ENCODE measurements at places on chromosomes 4 and X.

GRCh38 chr4:21447301-21448054 is 501.1 kb downstream of the KCNIP4 start:
- DNase-seq: no peak

- no peak for DNase-seq
Observed at GRCh38 chr4:158819942-158820786, 51.3 kb downstream of the FNIP2 start.

- DNase-seq: no peak
Observed at GRCh38 chrX:46967547-46967946, 55.3 kb downstream of the JADE3 start.

DNA sequence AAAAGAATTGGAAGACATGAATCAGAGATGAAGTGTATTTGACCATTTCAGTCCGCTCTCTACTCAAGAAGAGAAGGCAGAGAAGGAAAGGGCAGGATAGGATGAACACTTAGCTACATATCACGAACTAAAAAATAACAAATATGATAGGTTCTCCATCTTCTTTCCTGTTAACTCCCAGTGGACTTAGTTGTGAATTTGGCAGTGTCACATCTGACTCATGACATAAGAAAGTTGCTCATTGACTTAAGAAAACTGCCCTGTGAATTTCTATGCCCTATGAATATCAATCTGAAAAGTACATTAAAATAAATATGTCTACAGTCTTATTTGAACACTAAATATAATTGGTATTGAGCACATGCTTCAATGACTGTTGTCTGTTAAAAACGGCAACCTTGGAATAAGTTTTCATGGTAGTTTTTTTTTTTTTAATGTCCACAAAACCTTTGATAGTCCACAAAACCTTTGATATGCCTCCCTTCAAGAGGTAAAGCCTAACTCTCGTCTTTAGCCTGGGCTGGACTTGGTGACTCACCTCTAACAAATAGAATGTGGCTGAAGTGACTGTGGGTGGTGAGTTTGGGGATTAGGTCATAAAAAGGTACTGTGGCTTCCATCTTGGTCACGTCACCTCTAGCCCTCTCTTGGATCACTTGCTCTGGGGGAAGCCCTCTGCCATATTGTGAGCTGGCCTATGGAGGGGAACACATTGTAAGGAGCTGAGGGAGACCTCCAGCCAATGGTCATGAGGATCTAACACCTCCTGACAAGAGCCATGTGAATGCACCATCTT is 184.7 kb upstream of the S100G start:
- no peak for DNase-seq

GRCh38 chr4:7499661-7500060 is 64.9 kb upstream of the PSAPL1 start:
- DNase-seq: no peak

GRCh38 chr4:119632216-119632615 is 3.6 kb upstream of the PDE5A start:
- peak; percentile 68 for DNase-seq

DNA sequence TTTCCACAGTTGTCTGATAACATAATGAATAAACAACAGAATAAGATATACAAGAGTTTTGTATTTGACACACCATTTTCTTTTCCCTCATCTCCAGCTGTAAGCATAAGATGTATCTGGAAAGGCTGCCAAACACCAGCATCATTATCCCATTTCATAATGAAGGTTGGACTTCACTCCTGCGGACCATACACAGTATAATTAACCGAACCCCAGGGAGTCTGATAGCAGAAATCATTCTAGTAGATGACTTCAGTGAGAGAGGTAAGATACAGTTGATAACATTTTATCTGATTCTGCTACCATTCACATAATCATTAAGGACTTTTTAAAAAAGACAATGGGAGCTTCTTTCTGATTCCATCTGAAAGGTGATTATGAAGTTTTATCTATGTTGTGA is 535.2 kb downstream of the GALNTL6 start:
- no peak for DNase-seq

DNA sequence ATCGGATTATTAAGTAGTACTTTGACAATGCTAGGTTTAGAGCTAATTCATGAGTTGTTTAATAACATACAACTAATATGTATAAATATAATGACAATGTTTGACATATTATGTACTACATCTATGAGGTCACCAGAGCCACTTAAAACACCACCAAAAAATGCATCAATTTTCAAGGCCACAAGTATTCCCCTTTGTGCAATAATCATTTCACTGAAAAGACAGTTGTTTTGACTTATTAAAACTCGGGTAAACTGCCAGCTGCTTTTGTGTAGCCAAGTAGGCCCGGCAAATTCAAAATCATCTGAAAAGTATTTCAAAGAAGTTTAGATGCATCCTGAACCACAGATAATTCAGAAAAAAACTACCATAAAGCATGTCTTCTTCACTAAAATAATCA is 48.7 kb downstream of the CLOCK start:
- peak; percentile 23 for DNase-seq

DNA sequence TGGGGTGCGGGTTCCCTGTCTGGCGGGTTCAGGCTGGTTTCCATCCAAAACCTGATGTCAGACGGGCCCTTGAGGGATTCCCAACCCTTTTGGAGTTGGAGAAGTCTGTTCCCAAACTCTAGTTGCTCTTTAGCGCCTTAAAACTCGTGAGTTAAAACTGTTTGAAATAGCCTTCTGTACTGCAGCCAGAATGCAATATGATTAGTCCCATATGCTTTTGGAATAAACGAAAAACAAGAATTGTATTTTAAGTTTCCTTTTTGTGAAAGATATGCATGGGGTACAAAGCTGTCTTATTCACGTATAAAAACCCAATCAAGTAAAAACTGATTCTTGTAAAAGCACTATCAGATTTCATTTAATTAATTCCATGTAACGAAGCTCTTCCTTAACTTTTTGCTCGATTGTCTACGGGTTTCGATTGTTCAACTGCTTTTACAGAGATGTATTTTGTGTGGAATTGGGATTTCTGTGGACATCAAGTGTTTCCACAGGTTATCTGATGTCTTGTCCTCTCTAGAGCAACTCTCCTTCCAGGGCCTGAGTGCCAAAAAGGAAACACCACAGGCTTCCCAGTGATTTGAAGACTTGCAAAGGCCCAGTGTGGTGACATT is 49.5 kb downstream of the CLDN34 start:
- no peak for DNase-seq

DNA sequence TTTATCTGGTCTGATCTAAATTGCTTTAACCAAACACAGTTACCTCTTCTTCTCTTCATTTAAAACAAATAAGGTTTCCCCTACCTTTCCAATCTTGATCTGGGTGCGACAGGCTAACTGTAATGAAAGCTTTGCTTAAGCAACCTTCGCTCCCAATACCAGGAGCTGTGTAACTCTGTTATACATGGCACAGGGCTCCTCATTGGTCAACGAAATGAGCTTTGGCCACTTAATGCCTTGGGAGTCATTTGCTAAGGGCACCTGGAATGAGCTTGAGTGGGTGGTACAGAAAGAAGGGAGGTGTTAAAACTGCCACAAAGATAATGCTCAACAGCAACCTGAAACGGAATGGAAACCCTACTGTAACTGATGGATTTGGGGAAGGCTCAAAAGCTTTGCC is 140.5 kb downstream of the CHRNA9 start:
- DNase-seq: no peak

DNA sequence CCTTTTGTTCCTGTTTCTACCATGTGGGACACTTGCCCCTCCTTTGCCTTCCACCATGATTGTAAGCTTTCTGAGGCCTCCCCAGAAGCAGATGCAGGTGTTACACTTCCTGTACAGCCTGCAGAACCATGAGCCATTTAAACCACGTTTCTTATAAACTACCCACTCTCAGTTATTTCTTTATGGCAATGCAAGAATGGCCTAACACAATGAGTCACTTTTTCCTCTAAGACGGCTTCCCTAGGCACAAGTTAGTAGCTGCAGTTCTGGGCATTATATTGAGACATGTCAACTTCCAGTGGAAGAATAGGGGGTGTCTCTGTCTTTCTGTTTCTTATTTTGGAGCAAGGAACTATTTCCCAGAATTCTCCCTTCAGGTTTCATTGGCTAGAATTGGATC is 32.9 kb upstream of the DIPK2B start:
- DNase-seq: no peak

DNA sequence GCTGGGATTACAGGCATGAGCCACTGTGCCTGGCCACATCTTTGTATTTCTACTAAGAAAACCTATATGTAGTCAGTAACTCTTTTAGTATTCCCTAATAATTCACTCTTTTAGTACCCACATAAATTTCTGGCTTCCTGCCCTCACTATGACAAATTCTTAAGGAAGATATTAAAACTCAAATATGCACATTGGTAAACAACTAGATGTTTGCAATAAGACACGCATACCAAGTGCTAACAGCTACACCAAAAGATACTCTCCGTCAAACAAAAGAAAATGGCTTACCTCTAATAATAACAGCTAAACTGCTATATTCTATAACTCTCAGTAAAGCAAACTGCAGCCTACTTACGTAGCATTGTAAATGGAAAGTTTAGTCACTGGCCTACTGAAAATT is 6.3 kb downstream of the UBA6 start:
- DNase-seq: no peak

DNA sequence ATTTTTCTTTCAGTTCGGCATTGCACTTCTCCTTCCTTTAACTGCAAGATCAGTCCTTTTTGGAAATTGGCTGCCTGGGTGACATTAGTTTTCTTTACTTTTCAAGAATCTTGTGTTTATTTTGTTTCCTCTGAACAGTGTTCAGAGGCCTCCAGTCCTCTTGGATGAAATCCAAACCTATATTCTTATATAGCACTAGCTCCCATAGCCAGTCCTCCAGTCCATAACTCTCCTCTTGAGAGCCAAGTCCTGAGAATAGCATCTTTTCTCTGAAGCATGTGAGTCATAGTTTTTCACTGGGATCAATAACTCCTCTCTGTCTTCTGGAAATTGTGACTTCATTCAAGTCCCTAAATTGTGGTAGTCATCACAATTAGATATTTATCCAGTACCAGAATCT is 357.5 kb downstream of the RAPGEF2 start:
- no peak for DNase-seq

DNA sequence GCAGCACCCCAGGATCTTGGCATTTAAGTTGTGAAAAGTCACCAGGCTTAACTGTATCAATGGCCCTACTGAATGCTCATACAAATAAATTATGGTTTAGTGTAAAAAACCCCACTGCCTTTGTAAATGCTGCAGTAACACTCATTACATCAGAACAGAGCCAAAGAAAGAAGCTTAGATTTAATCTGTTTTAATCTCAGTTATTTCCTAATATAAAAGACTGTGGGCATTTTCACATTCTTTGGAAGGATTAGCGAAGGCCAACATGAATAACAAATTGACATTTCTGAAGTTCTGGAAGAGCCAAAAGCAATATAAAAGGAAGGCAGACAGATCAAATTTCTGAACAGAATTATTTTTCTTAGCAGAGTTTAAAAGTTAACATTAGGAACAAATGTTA is 140.0 kb upstream of the HCCS start:
- peak; percentile 45 for DNase-seq

DNA sequence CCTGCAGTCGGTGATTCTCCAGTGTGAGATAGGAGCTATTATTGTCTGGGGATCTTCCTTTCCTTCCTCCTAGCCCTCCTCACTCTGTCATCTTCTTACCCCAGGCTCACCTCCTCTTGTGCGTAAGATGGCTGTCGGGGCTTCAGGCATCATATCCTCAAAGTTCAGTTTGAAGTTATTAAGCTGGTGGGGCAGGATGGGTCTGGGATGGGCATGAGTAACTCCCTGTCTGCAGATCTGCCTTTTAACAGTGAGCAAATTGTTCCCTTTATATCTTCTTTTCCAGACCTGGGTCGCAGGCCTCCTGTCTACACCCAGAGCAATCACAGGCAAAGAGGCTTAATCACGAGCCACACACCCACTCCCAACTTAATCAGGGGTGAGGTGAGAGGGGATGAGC is 900 bp upstream of the MTMR1 start:
- no peak for DNase-seq

DNA sequence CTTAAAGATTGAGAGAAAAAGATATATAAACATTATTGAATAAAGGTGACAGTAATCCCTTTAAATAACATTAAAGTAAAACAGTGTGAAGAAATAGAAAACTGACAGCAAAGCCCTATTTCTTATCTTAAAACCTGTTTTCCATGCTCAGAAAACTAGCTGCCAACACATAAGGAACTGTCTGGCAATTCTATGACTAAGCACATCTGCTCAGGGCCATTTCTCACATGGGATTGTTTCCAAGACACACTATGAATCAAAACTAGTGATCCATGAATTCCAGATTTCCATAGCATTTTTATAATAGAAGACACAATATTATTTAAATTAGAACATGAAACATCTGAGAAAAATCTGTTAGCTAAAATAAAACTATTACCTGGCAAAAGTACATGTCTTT is 113.4 kb downstream of the SCLT1 start:
- peak; percentile 86 for DNase-seq

- DNase-seq: no peak
Observed at GRCh38 chr4:71107726-71108125, 114.3 kb downstream of the DCK start.
